Pulmonary artery endothelial cell (primary cell): ENCODE measurements at places on chromosomes 3 and 15. TPM values are rescaled to one million over a fixed set of nuclear protein-coding genes. Genes with fewer than 3 reads are reported as not detected.

CACNA2D3 gene
- not detected in 2 replicates for total RNA-seq

XYLB gene
- 3.7 and 3.9 TPM in 2 replicates for total RNA-seq

SAXO2 gene
- total RNA-seq, result 0.11 and 0.33 TPM in 2 replicates

PLA2G4D gene
- total RNA-seq, result not detected in 2 replicates

- DNase-seq, result no peak
These were observed 1.7 kb upstream of the OGG1 start for GRCh38 chr3:9748031-9748430.

GRCh38 chr15:50697109-50697797 lies 10.7 kb upstream of the TRPM7 start:
- DNase-seq, result no peak

GRCh38 chr3:146172586-146172985 lies 11.6 kb upstream of the PLOD2 start:
- no peak for DNase-seq

- no peak for DNase-seq
These were observed 699.9 kb upstream of the ZNF385D start for GRCh38 chr3:22450786-22451400.

DNA sequence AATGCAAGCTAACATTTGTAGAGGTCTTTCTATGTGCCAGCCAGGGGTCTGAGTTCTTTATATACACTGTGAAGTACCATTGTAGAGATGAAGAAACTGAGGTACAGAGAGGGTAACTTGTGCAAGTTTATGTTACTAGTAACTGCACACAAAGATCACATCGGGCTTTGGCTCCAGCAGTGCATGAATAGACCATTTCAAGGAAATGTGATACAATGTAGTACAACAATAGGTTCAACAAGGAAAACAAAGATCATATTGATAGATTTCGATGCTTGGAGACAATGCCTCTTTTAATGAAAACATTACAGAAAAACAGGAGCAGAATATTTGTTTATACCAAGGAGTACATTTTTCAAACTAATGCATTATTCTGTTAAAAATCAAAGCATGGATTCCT lies 115.3 kb downstream of the POLR2M start:
- no peak for DNase-seq

- DNase-seq, result peak; percentile 45
These were observed 26.8 kb downstream of the FNDC3B start for GRCh38 chr3:172065967-172066762.

DNA sequence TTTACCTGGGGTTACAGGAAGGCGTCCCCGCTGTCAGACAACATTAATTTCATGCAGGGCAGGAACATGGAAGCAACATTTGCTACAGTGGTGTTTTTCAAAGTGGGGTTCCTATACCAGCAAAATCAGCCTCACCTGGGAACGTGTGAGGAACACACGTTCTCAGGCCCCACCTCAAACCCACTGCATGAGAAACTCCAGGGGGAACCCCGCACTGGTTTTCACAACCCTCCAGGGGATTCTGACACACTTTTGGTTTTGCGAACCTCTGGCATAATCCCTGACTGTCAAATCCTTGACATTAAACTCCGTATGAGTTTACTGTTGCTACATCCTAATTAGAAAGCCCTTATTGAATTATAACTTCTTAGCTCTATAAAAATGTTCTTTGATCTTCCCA lies 127.7 kb downstream of the LRRK1 start:
- DNase-seq, result no peak

- DNase-seq, result no peak
These were observed 695.7 kb downstream of the NAALADL2 start for GRCh38 chr3:175554801-175555200.

DNA sequence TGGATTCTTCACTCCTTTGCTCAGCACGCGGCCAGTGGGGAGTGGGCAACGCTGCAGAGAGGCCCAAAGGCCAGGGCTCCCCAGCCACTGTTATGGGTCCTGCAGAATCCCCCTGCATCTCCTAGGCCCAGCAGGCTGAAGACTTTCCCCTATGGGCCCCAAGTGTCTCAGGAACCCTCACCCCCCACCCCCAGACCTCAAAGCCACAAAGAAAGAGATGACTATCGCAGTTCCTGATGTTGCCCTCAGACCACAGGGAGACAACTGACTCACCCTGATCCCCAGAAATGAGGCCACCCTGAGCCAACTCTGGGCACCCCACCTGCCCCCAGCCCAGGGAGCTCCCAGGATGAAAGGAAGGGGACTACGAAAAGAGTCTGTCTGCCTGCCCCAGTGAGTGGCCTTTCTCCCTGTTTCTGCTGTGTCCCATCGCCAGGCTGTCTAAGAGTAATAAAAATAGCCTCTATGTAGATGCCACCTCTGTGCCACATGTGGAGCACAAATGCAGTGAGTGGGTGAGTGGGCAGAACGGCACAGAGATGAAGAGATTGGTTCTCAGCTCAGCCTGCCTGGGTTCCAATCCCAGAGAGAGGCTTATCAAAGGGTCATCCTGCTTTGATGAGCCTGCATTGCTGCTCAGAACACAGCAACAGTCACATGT lies 283.0 kb downstream of the UACA start:
- no peak for DNase-seq
